ENCODE measurements at places on chromosomes 4 and X.
A peak's percentile ranks its signal among the peaks of the same experiment; 100 is the strongest.

- DNase-seq = no peak
Observed at GRCh38 chrX:85619962-85620361, 240.5 kb upstream of the POF1B start.

- DNase-seq = no peak
Observed at GRCh38 chr4:1033840-1034551, 22.6 kb downstream of the FGFRL1 start.

- DNase-seq = no peak
Observed at GRCh38 chr4:110614173-110614963, 8.5 kb downstream of the PITX2 start.

- no peak for DNase-seq
Observed at GRCh38 chr4:183493246-183493645, 11.6 kb upstream of the ING2 start.

DNA sequence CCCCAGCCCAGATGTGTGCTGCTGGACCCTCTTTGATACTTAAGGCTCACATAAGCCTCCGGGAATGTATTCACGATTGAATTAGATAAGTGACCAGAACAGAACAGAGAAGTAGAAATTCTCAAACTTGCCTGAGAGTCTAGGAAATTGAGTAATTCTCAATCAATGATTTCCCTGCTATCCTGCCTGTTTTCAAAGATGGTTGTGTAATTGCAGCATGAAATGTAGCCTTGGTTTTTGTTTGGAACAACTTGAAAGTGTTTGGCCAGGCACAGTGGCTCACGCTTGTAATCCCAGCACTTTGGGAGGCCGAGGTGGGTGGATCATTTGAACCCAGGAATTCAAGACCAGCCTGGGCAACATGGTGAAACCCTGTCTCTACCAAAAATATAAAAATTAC lies 41.2 kb downstream of the TNIP2 start:
- DNase-seq = no peak

- DNase-seq = no peak
Observed at GRCh38 chr4:142532054-142532453, 314.0 kb downstream of the INPP4B start.

DNA sequence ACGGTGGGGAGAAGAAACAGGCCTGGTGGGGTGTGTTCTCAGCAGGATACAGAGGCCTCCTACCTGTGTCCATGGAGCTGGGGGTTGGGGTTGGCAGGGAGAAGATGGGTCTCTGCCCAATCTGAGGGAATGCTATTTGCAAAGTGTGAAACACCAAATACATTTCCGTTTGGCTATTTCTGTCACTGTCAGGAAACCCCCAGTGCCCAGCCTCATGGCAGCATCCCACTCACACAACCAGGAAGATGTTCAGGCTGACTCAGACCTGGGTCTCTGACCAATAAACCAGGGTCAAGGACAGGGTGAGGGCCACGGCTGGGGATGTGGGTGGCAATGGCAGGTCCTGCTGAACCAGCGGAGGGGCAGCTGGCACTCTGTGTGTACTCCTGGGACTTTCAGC lies 41.3 kb downstream of the BCOR start:
- DNase-seq = no peak

DNA sequence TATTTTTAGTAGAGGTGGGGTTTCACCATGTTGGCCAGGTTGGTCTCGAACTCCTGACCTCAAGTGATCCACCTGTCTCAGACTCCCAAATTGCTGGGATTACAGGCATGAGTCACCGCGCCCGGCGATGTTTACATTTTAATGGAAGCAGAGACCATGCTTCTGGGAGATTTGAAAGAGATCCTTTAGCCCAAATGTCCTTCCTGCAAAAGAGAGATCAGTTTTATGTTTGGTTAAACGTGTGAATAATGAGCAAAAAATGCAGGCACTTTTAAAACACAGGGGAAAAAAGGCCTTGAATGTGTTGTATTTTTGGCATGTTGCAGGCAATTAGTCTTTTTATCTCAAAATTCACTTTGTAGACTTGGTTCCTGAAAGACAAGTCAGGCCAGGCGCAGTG lies 95.8 kb upstream of the ELOVL6 start:
- no peak for DNase-seq

DNA sequence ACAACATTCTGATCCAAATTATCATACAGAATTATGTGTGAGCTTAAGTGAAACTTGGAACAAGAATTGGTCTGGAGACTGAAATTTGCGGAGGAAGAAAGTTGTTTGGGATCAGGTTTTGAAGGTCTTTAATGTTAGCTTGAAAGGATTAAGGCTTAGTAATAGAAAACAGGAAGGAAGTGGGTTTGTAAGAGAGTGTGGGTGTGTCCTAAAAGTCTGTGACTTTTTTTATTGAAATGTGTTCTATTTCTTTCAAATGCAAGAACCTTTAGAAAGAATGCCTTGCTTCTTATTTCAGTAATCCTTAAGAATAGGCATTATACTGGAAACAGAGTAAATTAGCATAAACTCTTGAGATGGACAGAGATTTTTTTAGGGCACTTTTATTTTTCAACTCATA lies 198.0 kb downstream of the GALNTL6 start:
- no peak for DNase-seq

- DNase-seq = no peak
Observed at GRCh38 chr4:46894826-46895225, 14.2 kb downstream of the COX7B2 start.

- no peak for DNase-seq
Observed at GRCh38 chr4:185566972-185567371, 31.7 kb upstream of the PDLIM3 start.

GRCh38 chr4:4762909-4763821 lies 96.3 kb upstream of the MSX1 start:
- DNase-seq = peak; percentile 4

DNA sequence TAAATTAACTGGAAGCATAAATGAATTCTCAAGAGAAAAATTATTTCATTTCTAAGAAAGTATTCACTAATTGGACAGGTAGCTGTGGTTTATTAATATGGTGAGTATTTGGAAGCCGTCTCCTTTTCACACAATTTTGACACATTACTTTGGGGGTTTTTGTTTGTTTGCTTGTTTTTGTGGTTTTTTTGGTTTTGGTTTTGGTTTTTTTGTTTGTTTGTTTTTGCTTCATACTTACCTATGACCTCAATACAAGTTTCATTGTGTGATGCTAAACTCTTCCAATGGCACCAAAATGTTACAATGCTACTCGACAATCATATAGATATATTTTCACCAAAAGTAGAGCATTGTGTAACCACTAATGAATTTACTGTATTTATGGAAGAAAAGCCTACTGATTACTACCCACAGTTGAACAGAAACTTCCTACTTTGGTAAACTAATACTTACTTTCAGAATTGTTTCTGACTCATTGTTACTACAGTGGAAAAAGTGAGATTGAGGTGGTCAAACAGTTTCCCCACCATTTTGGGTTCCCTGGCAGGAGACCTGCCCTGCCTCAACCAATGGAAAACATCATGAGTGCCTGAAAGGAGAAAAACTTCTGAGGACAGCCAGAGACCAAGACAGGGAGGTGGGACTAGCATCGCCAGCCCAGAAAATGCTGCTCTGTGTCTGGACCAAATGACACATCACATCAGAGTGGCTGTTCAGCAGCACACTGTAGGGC lies 443.1 kb downstream of the HNRNPD start:
- no peak for DNase-seq

DNA sequence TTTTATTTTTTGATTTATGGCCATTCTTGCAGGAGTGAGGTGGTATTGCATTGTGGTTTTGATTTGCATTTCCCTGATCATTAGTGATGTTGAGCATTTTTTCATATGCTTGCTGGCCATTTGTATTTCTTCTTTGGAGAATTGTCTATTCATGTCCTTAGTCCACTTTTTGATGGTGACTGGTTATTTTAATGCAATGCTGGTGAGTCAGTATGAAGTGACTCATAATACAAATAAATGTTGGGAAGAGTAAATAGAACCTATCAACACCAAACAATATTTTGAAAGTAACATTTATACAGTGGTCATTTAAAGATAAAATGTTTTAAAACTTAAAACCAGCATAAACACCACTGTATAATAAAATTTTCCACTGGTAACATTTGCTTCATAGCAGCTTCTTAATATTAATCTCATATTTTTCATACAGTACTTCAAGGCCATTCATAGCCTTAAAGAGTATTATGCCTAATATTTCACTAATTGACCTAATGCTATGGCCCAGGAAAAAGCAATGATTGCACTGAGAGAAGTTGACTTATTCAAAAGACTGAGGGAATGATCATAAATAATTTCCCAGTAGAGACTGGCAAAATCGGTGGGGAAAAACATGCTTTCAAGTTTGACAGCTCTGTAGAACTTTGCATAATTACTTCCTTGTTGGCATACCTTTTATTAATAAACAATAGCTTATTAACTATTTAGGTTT lies 33.9 kb downstream of the CASK start:
- DNase-seq = no peak

DNA sequence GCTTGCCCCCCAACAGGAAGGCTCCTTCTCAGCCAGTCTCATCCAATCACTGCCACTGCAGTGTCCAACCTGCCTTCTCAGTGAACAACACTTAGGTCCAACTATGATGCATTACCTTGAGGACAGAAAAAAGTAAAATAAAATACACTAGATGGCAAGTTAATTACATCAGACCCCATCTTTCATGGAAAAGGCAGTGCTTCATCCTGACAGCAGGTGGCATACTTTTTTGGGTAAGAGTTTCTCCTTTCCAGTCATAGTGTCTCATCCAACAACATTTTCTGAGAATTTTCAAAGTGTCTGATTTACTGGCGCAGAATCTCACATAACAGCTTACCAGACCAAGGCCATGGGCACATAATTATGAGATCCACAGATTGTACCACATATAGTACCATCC lies 1742.8 kb downstream of the PCDH7 start:
- no peak for DNase-seq

- DNase-seq = no peak
Observed at GRCh38 chr4:13546941-13547484, 2.7 kb upstream of the NKX3-2 start.

GRCh38 chr4:1567519-1567807 lies 116.7 kb downstream of the FAM53A start:
- DNase-seq = no peak

GRCh38 chr4:176565049-176565448 lies 227.7 kb downstream of the VEGFC start:
- no peak for DNase-seq
